Articular chondrocyte of knee joint (primary cell): ENCODE measurements at places on chromosomes 11 and 22. TPM values are rescaled to one million over a fixed set of nuclear protein-coding genes. Genes with fewer than 3 reads are reported as not detected.

RIBC2 gene
- 0.76 and 0.91 TPM in 2 replicates for total RNA-seq

SPI1 gene
- total RNA-seq, result not detected in 2 replicates

USH1C gene
- total RNA-seq, result not detected in 2 replicates

NCAM1 gene
- 0.91 and 1.4 TPM in 2 replicates for total RNA-seq

SYT7 gene
- 3.4 and 4.3 TPM in 2 replicates for total RNA-seq

OR5A1 gene
- total RNA-seq, result not detected in 2 replicates

PRRG4 gene
- total RNA-seq, result under 0.01 and 0.22 TPM in 2 replicates

TUBA8 gene
- total RNA-seq, result 1.0 and 1.2 TPM in 2 replicates
